Spinal cord (tissue), 10 donors: ENCODE measurements at places on chromosomes 2 and 18.

DNA sequence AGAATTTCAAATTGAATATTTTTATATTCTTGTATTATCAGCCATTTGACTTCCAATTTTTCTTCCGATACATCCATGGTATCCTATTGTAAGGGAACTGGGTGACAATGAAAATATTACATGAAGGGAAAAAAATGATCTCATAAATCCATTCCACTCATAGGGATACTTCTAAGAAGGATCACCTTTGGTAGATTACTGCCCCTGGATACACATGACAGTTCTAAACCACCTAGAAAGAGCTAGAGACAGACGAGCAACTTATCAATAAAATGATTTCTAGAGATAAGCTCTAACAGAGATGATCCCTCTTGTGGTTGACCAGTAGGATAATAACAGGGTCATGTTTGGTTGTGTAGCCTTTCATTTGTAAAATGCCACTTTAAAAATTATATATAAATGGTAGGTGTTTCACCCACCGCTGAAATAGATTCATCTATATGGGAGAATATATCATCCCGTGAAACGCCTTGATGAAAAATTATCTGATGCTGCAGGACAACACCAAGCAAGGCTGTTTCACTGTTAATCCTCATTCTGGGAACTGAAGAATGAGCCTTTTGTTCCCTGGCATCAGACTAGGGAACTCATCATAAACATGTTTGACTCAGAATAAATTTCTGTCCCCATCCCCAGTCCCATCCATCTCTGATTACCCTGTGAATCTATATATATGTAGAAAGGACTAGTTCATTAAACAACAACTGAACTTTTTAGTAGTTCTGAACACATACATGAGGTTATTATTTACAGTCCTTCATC, 180.0 kb downstream of the TCF4 start:
- no peaks in the 10 kb centered on the region for H3K27me3 ChIP-seq
- H3K36me3 ChIP-seq = no peaks in the 10 kb centered on the region
- peak overlapping the region; percentile 80 for H3K27ac ChIP-seq

GRCh38 chr2:197211881-197212342, 98.7 kb downstream of the ANKRD44 start:
- H3K4me1 ChIP-seq = peaks cover 4% of the 10 kb centered on the region
- DNase-seq = no peak
- H3K27me3 ChIP-seq = no peaks in the 10 kb centered on the region
- H3K36me3 ChIP-seq = no peaks in the 10 kb centered on the region
- no peak overlapping the region for H3K27ac ChIP-seq
- H3K4me3 ChIP-seq = no peak overlapping the region

GRCh38 chr2:72602711-72603110, 223.1 kb downstream of the EXOC6B start:
- H3K27ac ChIP-seq = no peak overlapping the region
- no peaks in the 10 kb centered on the region for H3K4me1 ChIP-seq
- H3K4me3 ChIP-seq = no peak overlapping the region
- H3K27me3 ChIP-seq = no peaks in the 10 kb centered on the region
- no peak for DNase-seq
- no peaks in the 10 kb centered on the region for H3K36me3 ChIP-seq

- H3K36me3 ChIP-seq = no peaks in the 10 kb centered on the region
- H3K4me3 ChIP-seq = peak overlapping the region; percentile 69
- peaks cover 7% of the 10 kb centered on the region for H3K4me1 ChIP-seq
- H3K27ac ChIP-seq = peak overlapping the region; percentile 69
Measured at GRCh38 chr2:58428096-58429013, 187.2 kb upstream of the FANCL start.

GRCh38 chr2:231360881-231361371, 34.6 kb upstream of the B3GNT7 start:
- no peak overlapping the region for H3K27ac ChIP-seq
- peaks cover 33% of the 10 kb centered on the region for H3K4me1 ChIP-seq
- H3K4me3 ChIP-seq = no peak overlapping the region
- H3K36me3 ChIP-seq = peaks cover 46% of the 10 kb centered on the region

GRCh38 chr2:156099382-156099781, 233.1 kb downstream of the NR4A2 start:
- no peaks in the 10 kb centered on the region for H3K36me3 ChIP-seq
- no peak overlapping the region for H3K27ac ChIP-seq
- no peaks in the 10 kb centered on the region for H3K4me1 ChIP-seq
- H3K27me3 ChIP-seq = no peaks in the 10 kb centered on the region
- H3K4me3 ChIP-seq = no peak overlapping the region
- DNase-seq = no peak

DNA sequence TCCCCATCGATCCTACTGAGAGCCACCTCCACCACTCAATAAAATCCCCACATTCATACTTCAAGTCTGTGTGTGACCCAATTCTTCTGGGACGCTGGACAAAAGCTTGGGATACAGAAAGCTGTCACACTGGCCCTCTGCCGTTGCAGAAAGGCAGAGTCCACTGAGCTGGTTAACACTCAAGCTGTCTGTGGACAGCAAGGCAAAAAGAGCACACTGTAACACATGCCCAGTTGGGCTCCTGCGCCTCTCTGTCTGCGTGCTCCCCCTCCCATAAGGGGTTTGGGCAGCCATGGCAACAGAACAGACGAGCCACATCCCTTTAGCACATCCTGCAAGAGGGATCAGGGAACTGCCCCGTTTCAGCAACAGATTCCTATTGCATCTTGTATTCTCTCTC, 106.9 kb upstream of the RGPD4 start:
- peaks cover 5% of the 10 kb centered on the region for H3K4me1 ChIP-seq
- no peaks in the 10 kb centered on the region for H3K27me3 ChIP-seq
- no peak overlapping the region for H3K27ac ChIP-seq
- no peaks in the 10 kb centered on the region for H3K36me3 ChIP-seq

DNA sequence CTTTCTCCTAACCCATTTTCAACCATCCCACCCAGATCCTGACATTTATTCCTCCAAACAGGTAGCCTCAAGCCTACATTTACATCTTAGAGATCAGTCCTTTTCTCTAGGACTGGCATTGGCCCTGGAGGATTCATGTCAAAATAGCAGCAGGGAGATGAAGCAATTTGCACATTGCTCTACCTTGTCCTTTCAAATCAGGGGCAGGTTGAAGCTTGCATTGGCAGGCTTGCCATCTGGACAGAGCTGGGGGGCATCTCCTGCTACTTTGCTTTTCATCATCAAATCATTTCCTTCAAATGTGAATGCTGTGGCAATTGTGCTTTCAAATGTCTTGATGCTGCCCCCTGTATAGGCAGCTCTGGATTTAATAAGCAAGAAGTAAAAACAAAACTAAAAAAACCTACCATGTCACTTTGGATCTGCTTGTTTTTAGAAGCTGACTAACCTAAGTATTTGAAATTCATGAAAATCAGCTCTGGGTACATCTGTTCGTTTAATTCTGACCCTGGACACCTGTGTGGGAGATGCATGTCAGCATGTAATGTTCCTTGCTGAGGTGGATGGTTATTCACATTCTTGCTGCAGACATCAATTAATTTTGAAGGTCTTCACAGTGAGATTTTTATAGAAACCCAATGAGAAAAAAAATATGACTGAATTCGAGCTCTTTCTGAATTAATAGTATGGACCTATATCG, 47.9 kb downstream of the KIF5C start:
- no peak overlapping the region for H3K27ac ChIP-seq
- no peak overlapping the region for H3K4me3 ChIP-seq
- H3K27me3 ChIP-seq = no peaks in the 10 kb centered on the region
- H3K4me1 ChIP-seq = peaks cover 18% of the 10 kb centered on the region

DNA sequence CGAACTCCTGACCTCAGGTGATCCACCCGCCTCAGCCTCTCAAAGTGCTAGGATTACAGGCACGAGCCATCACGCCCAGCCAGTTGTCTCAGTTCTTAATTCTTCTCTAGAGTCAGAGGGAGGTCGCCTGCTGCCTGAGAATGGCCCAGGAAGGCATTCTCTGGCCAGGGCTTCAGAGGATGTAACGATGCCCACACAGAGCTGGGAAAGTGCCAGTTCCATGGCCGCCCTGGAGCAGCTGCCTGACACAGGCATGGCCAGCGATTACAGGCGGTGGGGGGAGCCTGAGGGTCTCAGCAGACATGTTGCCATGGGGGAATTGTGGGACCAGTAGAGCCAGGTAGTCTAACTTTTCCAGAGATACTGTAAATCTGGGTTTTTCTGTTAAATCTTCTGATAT, 25.6 kb upstream of the DNMT3A start:
- H3K4me3 ChIP-seq = no peak overlapping the region
- DNase-seq = no peak
- H3K36me3 ChIP-seq = no peaks in the 10 kb centered on the region
- H3K27ac ChIP-seq = no peak overlapping the region
- H3K4me1 ChIP-seq = peaks cover 18% of the 10 kb centered on the region

DNA sequence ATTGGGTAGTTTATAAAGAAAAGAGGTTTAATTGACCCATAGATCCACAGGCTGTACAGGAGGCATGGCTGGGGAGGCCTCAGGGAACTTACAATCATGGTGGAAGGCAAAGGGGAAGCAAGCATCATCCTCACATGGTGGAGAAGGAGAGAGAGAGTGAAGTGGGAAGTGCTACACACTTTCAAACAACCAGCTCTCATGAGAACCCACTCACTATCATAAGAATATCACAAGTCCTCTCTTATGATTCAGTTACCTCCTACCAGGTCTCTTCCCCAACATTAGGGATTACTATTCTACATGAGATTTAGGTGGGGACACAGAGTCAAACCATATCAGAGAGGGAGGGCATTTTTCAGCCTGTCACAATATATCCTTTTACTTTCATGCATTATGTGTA, 22.7 kb upstream of the DOCK10 start:
- no peak for DNase-seq
- H3K27me3 ChIP-seq = no peaks in the 10 kb centered on the region
- H3K27ac ChIP-seq = no peak overlapping the region
- H3K4me1 ChIP-seq = no peaks in the 10 kb centered on the region

GRCh38 chr2:38514603-38515154, 88.0 kb downstream of the HNRNPLL start:
- no peaks in the 10 kb centered on the region for H3K36me3 ChIP-seq
- no peaks in the 10 kb centered on the region for H3K27me3 ChIP-seq
- no peak for DNase-seq
- peaks cover 4% of the 10 kb centered on the region for H3K4me1 ChIP-seq

DNA sequence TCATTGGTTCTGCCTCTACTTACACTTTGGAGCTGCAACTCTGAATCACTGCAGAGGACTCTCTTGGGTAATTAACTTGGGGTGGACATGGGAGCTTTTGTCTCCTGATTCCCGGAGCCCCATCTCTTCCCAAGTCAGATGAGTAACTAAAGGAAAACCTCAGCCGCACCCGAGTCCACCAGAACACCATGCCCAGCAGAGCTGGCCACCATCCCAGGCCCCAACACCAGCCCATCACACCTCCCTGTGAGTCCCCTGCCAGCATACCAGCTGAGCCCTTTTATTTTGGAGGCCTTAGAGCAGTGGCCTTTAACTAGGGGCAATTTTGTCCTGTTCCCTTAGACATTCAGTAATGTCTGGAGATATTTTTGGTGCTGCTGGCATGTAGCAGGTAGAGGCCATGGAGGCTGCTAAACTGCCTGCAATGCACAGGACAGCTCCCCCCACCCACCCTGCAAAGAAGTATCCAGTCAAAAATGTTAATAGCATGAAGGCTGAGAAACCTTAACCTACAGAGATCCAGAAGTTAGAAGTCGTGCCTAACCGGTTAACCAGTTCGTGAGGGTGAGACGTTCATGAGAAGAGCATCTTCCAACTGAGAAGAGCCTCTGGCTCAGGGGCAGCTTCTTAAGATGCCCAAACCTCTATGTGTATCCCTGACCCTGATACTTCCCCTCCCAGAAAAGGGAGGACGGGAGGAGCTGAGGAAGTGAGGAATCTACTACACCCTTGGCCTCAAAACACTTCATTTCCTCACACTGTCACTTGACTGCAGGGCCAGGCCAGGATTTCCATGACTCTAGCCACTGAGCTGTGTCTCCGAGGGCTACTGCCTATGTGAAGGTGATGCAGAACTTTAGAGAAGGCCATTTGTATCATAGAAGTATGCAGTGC, 139.9 kb upstream of the EPAS1 start:
- no peaks in the 10 kb centered on the region for H3K27me3 ChIP-seq
- H3K27ac ChIP-seq = no peak overlapping the region
- no peak overlapping the region for H3K4me3 ChIP-seq
- H3K36me3 ChIP-seq = peaks cover 22% of the 10 kb centered on the region
- H3K4me1 ChIP-seq = peaks cover 4% of the 10 kb centered on the region
- no peak for DNase-seq

- H3K4me1 ChIP-seq = no peaks in the 10 kb centered on the region
- H3K27me3 ChIP-seq = no peaks in the 10 kb centered on the region
- no peak overlapping the region for H3K4me3 ChIP-seq
- H3K36me3 ChIP-seq = no peaks in the 10 kb centered on the region
- DNase-seq = no peak
Measured at GRCh38 chr2:47737191-47737975, 45.6 kb upstream of the MSH6 start.

- H3K4me1 ChIP-seq = no peaks in the 10 kb centered on the region
- H3K27me3 ChIP-seq = no peaks in the 10 kb centered on the region
- H3K4me3 ChIP-seq = no peak overlapping the region
- peaks cover 15% of the 10 kb centered on the region for H3K36me3 ChIP-seq
- no peak for DNase-seq
Measured at GRCh38 chr2:235988271-235989015, 179.7 kb downstream of the GBX2 start.

DNA sequence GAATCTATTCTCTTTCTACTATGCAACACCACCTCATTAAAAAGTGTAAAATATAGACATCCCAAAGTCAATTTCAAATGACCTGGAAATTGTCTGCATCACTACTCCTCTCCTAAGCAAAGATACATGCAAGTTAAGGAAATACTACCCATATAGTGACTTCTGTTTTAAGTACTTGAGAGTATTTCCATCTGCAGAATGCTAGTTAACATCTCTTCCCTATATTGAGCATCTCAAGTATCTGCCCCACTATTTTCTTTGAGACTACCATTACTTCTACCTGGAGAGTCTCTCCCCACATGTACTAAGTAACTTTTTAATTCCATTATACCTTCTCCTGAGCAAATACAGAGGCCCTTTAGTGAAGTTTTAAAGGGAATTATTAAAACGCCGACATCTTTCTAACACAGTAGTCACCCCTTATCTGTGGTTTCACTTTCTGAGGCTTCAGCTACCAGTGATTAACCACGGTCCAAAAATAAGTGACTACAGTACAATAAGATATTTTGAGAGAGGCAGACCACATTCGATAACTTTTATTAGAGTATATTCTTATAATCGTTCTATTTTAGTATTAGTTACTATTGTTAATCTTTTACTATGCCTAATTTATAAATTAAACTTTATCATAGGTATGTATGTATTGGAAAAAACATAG, 21.8 kb downstream of the CWC22 start:
- no peak for DNase-seq
- H3K27me3 ChIP-seq = no peaks in the 10 kb centered on the region
- peaks cover 5% of the 10 kb centered on the region for H3K36me3 ChIP-seq
- no peaks in the 10 kb centered on the region for H3K4me1 ChIP-seq
- H3K27ac ChIP-seq = no peak overlapping the region

DNA sequence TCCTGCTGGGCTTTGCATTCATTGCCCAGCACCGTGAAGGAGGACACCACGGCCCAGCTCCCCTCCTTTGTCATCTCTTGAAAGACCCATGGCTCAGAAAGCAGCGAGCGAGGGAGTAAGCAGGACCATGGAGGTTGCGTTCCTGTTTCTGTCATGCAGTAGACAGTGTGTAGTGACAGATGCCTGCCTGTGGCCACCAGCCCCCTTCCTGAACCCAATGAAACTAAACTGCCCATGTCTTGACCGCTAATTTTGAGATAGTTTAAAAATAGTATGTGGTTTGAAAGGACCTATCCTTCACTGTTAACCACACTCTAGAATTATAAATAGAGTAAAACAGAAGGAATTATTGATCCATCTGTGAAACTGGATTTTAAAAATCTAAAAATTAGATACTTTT, 88.2 kb downstream of the ASAP2 start:
- no peak for DNase-seq
- H3K36me3 ChIP-seq = peaks cover 8% of the 10 kb centered on the region
- no peak overlapping the region for H3K4me3 ChIP-seq
- H3K4me1 ChIP-seq = peaks cover 5% of the 10 kb centered on the region
- no peaks in the 10 kb centered on the region for H3K27me3 ChIP-seq
- H3K27ac ChIP-seq = no peak overlapping the region
